Cortex of kidney (tissue), 1 donor: ENCODE measurements at places on chromosomes 11 and 22.

DNA sequence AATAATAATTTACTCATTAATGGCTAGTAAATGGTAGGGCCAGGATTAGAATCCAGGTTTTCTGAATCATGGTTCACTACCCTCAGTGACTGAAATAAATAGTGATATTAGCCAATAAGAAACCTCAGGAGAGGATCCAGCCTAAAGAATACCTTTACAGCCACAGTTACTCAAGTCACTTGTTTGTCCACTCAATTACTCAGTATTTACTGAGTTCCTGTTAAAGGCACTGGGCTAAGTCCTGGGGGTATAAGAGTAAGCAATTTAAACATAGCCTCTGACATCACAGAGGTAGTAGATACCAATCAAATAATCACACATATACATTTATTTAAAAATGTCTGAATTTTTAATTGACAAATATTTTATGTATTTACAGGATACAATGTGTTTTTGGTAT lies 56.8 kb upstream of the GAB2 start:
- no peak for DNase-seq

DNA sequence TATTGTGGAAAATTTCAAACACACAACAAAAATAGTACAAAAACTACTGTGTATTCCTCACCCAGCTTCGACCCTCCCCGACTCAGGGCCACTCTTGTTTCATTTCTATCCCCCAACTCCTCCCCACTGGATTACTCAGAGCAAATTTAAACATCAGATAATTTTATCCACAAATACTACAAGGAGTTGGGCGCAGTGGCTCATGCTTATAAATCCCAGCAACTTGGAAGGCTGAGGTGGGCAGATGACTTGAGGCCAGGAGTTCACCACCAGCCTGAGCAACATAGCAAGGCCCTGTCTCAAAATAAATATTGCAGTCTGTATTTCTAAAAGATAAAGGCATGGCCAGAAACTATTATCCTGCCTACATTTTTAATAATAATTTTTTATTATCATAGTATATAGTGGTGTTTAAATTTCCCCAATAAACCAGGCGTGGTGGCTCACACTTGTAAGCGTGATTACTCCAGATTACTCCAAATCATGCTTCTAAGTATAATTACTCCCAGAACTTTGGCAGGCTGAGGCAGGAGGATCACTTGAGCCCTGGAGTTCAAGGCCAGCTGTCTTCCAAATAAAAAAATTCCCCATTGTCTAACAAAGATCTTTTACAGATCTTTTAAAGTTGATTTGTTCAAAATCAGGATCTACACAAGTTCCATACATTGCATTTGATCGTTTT lies 39.8 kb downstream of the LRRC32 start:
- DNase-seq: no peak

GRCh38 chr11:18765554-18765953 lies 26.0 kb downstream of the PTPN5 start:
- no peak for DNase-seq

DNA sequence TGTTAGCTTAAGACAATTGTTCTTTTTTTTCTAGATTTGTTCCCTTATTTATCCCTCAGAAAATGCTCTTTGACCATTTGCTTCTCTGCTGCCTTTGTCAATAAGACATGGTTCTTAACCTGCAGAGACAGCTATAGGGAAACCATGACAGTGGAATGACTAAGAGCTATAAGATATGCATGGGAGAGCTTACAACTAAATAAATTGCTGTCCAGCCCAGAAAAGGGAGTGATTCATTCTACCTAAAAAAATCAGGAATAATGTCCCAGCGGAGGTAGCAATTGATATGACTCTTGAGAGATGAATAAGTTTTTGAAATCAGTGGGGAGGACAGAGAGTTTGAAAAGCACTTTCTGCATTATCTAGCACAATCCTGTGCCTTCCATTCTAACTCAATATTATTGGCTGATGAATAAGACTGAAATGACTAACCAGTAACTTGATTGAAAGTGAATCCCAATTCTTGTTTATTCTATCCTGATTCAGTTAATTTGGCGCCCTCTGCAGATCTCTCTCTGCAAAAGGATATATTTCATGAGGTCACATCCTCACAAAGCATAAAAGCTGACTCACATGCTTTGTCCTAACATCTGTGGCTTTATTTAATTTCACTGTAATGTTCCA lies 680.5 kb upstream of the API5 start:
- no peak for DNase-seq

DNA sequence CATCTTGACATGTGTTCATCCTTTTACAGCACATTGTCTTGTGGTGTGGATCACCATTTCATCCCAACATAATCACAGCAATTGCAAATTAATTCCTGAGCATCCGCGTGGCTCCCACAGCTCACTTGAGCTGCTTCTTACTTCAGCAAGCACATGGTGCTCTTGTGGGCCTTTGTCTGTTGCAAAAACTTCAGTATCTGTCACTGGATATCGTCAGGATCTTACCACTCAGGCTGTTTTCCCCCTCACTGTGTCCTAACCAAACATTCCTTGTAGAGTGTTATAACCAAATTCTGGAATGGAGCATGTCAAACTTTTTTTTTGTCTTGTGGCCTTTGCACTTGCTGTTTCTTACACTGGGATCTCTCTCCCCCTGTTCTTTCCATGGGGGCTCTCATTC lies 683.1 kb upstream of the ARHGAP42 start:
- DNase-seq: no peak
